NT2/D1 (cell line): ENCODE measurements at places on chromosomes 7 and 10.

DNA sequence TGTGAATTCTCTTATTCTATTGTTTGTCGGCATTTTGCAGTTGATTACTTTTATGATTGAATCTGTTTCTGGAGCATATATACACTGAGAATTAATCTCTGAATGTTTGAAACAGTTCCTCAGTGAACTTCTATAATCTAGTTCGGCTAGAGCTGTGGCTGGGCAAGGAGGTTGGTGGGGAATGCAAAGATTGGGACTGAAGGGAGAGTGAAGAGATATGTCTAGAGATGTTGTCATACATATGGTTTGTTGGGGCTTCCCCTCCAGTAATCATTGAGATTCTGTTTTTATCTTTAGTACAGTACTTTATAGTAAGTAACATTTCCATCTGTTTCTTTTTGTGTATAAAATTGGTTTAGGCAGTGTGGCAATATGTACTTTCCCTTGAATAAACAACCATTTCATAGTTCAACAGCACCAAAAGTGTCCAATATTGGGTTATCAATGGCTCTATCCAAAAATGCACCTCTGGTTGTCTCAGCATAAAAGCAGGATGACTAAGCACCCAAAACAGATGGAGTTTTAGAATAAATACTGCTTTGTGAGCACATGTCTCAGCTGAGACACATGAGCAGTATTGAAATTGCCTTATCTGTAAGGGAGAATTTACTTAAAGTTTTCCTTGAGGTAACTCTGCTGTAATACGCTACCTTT, 36.7 kb downstream of the WAC start:
- DNase-seq, result no peak

GRCh38 chr10:78756604-78757343, 312.0 kb upstream of the ZMIZ1 start:
- DNase-seq, result no peak

- DNase-seq, result no peak
Measured at GRCh38 chr7:128030654-128031611, at the start of gene LRRC4. LRRC4 (minus strand) TSS chr7:128031437; CDS start chr7:128030640, 797 bp downstream.

GRCh38 chr7:14503623-14504022, 398.9 kb downstream of the DGKB start:
- no peak for DNase-seq

GRCh38 chr10:1217237-1217587, 161.0 kb downstream of the WDR37 start:
- no peak for DNase-seq
